ENCODE measurements at places on chromosomes 13 and 19.
A peak's percentile ranks its signal among the peaks of the same experiment; 100 is the strongest.

DNA sequence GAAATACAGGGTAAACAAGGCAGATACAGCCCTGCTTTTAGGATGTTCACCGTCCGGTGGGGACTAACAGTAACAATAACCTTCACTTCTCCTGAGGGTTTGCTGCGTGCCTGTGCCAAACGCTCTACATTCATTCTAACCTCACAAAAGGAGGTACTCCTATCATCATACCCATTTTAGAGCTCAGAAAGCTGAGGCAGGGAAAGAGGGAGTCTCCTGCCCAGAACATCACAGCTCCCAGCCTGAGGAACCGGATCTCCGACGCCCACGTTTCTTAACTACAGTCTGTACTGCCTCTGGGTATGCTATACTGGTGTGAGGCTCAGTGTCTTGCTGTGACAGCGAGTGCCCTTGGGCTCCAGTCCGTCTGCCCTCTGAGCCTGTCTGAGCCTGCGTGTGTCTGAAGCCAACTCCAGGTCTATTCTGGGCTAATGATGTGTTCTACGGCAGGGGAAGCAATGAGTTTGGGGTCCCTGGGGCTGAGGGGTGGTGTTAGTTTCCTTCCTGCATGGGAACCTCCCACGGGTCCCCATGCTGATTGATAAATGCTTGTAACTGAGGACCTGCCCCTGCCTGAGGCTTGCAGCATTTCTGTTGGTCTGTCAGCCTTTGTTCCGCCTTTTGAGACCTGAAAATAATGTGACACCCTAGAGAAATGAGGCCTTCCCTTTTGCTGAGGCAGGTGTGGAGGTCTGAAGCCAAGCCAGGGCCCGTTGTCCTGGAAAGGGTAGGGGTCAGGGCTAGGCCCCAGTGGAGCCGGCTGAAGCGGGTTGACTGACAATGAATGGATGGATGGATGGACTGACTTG is 4.9 kb downstream of the LIPE start:
- DNase-seq: peak; percentile 27

DNA sequence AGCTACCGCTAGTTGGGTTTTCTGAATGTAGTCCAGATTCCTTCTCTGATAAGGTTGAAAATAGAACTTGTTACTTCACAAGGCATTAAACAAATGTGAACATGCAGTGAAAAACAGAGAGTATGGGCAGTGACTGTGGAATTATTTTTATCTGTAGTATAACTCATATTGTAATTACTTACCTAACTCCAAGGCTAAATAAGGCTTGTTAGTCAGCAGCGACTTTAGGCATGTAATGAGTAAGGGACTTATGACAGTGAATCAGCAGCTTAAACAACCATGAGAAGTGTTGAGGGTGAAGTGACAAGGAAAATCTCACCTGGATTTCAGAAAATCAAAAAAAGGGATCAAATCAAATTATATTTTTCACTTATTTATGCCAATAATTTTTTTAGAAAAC is 1719.5 kb upstream of the MIR17HG start:
- DNase-seq: no peak

DNA sequence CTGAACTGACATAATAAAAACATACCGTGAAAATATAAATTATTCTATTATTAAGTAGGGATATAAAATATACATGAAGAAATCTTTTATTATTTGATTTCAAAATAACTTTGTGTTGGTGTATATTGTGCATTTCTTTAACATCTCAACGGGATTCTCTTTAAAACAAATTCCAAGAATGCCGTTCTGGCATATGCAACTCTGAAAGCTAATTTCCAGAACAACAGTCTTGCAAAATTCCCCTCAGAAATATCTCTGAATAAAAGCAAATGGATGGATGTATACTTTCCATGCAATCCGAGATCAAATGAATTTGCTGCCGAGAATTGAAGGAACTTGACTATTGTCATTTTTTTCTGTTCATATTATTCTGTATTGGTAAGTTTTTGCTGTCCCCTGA is 1579.8 kb downstream of the PCDH9 start:
- no peak for DNase-seq

GRCh38 chr13:46062185-46062584 is 9.6 kb upstream of the ZC3H13 start:
- DNase-seq: no peak

DNA sequence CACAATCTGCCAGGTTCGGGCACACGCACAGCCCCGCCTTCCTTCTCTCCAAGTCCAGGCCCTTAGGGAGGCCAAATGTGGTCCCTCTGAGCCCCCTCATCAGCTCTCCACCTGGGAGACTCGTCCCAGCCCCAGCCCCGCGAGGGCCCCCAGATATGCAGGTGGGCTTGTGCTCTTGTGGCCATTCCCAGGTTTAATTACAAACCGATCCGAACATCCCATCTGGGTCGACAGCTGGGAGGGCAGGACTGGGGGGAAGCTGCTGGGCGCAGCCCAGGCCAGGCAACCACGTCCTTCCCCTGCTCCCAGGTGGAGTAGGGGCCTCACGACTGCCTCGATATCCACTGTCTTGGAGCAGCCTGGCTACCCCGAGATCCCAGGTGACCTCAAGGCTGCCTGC is 7.5 kb upstream of the C2CD4C start:
- no peak for DNase-seq

DNA sequence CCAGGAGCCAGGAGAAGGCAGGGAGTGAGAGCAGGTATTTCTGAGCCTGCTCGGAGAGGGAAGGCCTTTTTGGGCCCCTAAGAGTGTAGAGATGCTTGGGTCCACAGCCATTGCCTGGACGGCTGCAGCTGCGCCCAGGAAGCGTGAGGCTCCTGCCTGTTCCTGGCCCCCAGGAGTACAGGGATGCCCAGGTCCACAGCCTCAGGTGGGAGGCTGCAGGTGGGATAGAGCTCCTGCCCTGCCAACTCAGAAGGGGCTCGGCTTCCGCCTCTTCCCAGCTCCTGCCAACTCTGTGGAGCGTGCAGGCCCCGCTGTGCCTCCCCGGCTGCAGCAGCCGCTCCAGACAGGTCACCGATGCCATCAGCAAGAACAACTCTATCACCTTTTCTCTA is 351.0 kb upstream of the PCDH20 start:
- no peak for DNase-seq

DNA sequence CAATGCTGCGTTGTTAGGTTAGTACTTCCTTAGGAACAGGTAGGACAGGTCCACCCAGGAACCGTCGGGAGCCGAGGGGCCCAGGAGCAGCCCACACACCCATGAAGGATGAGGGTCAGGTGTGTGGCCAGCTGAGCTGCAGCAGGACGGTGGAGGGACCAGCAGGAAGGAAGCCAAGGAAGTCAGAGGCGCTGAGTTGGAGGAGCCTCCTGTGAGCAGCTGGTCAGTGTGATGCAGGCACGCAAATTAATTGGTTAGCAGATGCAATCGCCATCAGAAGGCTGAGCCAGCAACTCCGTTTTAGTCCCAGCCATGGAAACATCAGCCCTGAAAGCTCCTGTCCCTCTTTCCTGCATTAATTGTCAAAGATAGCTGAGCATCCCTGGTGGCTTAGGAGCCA is 114.9 kb upstream of the SOX1 start:
- DNase-seq: no peak

- DNase-seq: no peak
These were observed 28.3 kb upstream of the AKT2 start for GRCh38 chr19:40313229-40313983.

GRCh38 chr19:36049080-36049698 is 4.9 kb downstream of the THAP8 start:
- DNase-seq: no peak

- DNase-seq: no peak
These were observed 37.8 kb downstream of the MYO16 start for GRCh38 chr13:108667205-108667604.

DNA sequence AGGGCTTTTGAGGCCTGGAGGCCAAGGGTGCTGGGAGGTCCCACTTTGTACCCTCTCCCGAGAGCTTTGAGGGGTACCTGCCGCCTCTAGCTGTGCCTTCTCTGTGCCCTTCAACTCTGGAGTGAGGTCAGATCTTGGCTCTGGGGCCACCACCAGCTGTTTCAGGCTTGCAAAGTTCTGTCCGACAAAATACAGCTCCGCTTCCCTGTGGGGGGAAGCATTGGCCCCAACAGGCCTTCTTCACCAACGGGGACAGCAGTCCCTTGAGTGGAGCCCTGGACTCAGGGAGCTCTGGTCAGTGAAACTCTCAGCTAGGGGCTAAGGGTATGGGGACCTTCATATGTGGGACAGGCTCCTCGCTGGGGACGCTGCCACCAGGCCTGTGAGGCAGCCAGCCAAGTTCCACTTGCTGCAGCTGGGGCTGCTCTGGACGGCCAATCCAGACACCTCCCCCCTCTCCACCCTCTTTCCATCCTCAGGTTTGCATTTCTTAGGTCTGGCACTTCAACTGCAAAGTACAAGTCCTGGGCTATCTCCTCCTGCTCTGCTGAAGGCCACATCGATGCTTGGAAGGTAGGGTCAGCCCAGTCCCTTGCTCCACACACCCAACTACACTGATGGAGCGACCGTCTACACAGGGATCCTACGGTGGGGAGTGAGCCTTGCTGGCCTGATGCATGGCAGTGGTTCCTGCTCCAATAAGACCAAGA is 46.8 kb downstream of the C13orf46 start:
- no peak for DNase-seq

DNA sequence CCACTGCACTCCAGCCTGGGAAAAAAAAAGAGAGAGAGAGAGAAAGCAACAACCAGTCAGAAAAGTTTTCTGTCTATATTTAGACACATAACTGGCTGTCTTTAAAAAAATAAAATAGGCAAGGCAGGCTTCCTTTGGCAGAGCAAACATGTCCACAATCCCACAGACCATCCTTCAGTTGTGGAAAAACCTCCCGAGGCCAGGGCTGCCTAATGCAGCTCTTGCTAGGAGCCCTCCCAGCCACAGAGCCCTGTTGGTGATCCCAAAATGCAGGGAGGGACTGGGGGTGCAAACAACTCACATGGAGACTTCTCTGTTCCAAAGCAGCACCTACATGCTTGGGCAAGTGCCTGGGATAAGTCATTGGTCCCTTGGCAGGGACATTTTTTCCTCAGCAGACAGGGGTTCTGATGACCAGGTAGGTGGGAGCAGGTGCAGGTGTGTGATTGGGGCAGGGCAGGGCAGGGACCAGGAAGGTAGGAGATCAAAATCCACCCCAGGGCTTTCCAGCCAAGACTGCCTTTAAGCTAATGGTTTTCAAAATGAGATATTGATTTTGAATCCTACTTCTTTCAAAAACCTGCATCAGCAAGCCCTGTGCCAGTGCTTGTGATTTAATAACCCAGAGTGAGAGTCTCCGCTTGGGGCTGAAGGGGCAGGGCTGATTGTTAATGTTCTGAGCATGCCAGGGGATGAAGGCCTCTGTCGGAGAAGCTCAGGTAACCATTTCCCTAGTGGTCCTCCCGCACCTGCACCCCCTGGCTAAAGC is 178.5 kb downstream of the USP12 start:
- DNase-seq: no peak

DNA sequence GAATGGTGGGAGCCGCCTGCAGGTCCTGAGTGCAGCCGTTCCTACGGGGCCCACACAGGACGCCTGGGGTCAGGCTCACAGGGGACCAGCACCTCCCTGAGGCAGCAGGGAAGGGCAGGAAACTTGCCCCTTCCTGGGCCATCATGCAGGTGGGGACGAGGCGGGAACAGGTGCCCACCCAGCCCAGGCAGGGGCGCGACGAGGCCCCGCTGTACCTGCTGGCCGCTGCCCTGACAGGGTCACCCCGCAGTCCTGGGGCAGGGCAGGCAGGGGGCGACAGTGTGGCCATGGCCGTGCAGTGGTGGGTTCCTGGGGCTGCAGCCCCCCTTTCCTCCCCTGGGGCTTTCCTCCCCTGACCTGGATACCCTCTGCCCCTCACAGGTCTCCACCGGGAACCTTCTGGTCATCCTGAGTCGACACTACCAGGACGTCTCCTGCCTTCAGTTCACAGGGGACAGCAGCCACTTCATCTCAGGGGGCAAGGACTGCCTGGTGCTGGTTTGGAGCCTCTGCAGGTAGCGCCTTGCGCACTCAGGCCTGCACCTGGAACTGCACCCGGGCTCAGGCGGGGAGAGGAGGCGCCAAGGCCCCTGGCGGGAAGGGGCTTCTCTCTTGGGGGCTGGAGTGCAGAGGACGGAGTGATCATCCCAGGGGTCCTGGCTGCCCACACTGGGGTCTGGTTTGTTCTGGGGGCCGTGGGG is 5.4 kb downstream of the WDR18 start:
- no peak for DNase-seq

- peak; percentile 72 for DNase-seq
These were observed 744 bp upstream of the POU2F2 start for GRCh38 chr19:42132851-42133528.

DNA sequence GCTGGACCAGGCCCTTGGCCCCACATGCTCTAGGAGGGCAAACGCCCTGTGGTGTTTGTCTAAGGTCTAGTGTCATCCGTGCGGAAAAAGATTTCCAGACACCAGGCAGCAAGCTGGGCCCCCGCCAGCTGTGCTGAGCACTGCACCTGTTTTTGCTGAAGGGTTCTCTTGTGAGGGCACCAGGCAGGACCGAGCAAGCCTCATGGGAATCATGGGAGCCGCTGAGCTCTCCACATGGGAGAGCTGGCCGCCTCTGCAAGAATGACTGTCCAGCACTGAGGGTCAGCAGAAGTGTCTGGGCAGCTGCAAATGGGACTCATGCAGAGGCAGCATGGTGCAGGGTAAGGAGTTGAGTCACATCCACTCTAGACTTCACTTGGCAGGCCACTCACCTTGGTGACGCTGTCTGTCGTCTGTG is 12.0 kb downstream of the B3GNT8 start:
- no peak for DNase-seq

- no peak for DNase-seq
These were observed 1646.0 kb downstream of the PCDH9 start for GRCh38 chr13:65584126-65584525.

- no peak for DNase-seq
These were observed 6.9 kb upstream of the MEF2B start for GRCh38 chr19:19176950-19177349.

GRCh38 chr19:17841371-17841809 is 6.4 kb downstream of the JAK3 start:
- no peak for DNase-seq

GRCh38 chr13:109331898-109332297 is 454.5 kb downstream of the IRS2 start:
- DNase-seq: no peak

- no peak for DNase-seq
These were observed 372.0 kb downstream of the RFC3 start for GRCh38 chr13:34189946-34190345.

- DNase-seq: no peak
These were observed 1474.3 kb downstream of the UQCRFS1 start for GRCh38 chr19:27738569-27739193.

DNA sequence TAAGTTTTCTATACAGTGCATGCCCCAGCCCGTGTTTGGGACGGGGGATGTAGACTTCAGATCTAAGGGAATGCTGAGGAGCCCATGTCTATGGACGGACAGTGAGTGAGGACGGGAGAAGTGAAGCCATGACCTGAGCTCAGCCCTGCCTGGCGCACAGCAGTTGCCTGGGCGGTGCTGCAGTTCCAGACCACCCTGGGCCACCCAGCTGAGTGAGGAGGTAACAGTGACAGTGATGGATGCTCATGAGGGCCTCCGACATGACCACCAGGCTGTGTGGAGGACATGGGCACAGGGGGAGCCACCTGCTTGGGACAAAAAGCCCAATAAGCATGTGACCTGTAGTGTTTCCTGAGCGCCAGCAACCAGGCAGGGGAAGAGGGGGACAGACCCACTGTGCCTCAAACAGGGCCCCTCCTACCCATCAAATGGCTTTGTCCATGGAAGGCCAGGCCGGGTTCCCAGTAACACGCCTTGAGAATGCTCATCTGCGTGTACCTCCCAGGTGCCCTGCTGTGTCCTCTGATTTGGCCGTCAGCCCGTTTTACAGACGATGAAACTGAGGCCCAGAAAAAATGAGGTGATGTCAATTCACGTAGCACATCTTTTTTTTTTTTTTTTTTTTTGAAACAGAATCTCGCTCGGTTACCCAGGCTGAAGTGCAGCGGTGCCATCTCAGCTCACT is 22.6 kb downstream of the NOSIP start:
- DNase-seq: no peak

All from hematopoietic multipotent progenitor cell treated with erythropoietin and hydrocortisone succinate and interleukin-3 and kit ligand, for 6 days (in vitro differentiated cells).